ENCODE measurements at places on chromosomes 1 and 21. TPM values are rescaled to one million over a fixed set of nuclear protein-coding genes. Genes with fewer than 3 reads are reported as not detected.

DNA sequence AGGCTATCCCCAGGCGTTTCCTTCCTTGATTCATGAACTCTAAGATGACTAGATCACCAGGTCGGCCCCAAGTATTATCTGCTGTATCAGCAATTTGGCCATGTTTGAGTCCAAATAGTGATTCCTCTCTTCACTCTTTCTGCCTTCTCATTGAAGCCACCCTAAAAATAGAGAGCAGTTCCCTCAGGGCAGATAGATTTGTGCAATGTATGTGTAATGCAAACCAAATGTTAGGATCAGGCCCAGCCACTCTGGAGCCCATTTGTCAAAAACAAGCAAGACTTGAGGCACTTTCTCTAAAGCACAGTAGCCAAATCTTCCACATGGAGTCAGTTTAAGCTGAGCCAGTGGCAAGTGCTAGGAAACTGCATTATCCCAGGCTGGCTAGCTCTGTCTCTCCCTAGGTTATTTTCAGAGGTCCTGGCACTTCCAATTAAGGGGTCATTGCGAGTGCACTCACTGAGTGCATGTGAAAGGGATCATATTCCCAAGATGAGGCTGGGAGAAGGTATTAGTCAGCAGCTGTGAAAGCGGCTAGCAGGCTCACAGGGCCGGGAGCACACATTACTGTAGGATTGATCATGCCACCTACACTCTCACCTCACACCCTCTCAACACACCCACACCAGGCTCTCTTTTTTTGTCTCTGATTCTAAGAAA, 97.9 kb upstream of the RAB3GAP2 start:
- peak; percentile 11 for DNase-seq

- DNase-seq: no peak
Observed at GRCh38 chr21:38985568-38986378, 180.0 kb downstream of the ETS2 start.

- DNase-seq: no peak
Observed at GRCh38 chr1:244205171-244205570, 154.1 kb downstream of the ZBTB18 start.

GRCh38 chr21:42621166-42621818, 32.1 kb upstream of the PDE9A start:
- DNase-seq: no peak

DNA sequence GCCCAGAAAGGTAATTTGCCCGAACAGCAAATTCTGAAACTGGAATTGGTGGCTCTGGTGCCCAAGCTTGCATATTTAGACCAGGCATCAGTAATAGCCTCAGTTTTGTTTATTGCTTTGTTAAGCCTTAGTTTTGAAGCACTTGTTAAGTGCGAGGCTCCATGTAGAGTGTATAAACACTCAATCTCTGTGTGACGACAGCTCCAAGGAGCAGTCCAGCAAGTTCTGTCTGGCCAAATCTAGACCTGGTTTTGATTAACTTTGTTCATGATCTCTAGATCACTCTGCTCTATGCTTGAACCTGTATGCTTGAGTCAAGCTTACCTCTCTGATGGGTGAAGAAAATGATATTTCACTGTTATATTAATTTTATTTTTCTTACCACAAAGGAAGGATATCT, 37.4 kb downstream of the DOP1B start:
- no peak for DNase-seq

DNA sequence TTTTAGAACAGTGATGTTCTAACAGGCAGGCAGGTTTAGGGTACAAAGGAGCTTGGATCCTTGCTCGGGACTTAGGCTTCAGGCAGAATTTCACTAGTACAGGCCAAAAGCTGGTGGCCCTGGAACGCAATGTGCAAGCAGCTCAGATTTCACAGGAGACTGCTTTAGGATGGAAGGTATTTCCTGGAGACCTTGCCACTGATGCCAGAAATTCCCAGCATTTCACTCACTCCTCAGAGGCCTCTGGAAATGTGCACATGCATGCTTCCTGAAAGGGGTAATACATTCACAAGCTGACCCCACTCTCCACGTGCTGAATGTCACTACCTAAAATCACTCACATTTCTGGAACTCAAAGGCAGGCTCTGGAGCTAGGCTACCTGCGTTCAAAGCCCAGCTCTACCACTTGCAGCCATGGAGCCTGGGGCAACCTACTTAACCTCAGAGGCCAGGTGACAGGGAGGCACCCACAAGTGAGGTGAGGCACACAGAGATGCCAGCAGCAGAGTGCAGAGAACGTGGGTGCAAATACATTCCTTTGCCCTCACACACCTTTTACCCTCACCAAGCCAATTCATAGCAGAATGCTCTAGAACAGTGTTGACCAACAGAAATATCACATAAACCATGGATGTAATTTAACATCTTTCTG, 56.5 kb downstream of the CDC7 start:
- no peak for DNase-seq

DCLRE1B gene
- 5.7 TPM for polyA plus RNA-seq

DNA sequence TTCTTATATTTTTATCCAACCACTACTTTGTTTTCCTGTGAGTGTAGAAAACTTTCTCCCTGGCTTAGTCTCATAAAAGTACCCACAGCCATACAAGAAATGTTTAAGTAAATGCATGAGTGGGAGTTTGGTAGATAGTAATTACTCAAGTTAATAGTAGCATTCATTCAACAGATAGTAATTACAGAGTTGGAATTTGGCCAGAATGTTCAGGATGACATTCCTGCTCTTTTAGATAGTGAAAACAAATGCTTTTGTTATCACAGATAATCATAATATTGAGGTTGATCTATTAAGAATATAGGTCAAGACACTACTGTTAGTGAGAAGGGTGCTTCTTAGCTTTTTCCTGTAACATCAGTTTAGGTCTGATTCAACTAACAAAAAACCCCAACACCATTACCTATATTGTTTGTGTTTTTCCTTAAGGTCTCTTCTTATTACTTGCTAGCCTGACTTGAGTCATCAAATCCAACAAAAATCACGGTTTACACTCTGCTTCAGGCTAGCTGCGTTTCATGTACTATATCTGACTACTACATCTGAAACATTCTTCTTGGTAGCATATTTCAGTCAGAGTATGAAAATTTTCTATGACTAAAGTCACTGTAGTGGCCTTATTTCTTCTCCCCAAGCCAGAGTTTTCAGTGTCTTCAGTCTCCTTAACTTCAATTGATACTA, 163.7 kb downstream of the HS2ST1 start:
- no peak for DNase-seq

DNA sequence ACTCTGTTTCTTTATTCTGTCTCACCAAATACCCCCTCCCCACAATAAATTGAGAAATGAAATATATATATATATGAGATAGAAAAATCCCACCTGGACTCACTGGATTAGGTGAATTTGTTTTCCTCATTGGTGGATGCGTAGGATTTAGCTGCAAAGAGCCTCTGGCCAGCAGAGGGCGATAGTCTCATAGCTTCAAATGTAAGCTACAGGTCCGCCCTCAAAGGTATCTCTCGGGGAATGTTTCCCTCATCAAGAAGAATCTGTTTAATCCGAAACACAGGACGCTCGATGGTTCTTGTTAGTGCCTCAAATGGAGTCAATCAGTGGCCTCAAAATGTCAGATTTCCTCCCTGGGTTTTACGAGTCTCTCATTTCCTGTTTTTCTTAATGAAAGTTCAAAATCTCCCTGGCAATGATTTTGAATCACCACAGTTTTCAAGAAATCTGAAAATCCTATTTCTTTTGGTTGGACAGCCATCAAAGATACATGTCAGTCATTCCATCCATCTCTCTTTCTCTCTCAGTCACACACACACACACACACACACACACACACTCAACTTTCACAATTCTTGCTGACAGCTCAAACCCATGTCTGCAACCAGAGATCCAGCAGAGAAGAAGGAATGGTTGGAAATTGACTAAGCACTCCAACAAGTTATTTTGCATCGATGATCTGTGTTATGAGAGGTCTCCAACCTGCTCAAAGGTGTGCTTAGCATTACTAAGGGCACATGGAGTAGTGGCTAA, 13.9 kb upstream of the CAMK1G start:
- peak; percentile 80 for DNase-seq

- no peak for DNase-seq
Observed at GRCh38 chr1:45275054-45275453, 51.6 kb upstream of the HPDL start.

DNA sequence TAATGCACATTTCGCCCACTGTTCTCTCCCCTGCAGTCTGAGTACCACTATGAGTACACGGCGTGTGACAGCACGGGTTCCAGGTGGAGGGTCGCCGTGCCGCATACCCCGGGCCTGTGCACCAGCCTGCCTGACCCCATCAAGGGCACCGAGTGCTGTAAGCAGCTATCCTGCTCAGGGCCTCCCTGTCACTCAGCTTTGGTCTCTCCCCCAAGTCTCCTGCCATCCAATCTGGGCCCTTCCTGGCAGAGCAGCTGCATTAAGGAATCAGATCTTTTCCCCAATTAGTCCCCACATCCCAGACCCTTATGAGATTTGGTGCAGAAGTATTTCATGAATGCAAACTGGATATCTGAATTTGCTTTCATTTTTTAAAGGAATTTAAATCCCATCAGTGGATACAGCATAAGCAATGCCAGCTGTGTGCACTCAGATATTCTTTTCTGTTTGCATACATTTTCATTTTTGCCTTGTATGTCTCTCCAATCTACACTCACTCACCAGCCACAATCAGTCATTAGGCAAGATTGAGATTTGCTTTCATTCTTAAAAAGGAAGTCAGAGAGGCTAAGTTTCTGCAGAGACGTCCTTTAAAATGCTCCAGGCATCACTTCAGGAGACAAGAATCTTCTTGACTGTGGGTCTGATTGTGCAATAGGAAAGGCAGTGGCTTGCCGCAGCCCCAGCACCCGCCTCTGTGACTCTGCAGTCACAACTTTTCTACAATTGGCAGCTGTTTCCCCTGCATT, 48.1 kb downstream of the ELAPOR1 start:
- DNase-seq: no peak

DNA sequence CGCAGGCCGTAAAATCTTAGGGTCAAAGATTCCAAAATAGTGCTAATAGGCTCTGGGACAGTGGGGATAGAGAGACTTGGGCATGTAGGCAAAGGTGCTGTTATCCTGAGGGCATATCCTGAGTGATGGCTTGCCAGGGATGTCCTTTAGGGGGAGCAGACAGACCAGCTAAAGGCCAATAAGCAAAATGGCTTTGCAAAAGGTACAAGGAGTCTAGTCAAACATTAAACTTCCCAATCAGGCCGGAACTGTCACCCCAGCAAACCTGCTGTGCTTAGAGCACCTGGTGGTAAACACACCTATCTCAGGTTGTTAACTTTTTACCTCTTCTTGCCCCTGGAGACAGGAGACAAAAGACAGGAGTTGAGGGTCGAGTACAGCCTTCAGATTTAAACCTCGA, 49.1 kb downstream of the TRABD2B start:
- DNase-seq: peak; percentile 19

DNA sequence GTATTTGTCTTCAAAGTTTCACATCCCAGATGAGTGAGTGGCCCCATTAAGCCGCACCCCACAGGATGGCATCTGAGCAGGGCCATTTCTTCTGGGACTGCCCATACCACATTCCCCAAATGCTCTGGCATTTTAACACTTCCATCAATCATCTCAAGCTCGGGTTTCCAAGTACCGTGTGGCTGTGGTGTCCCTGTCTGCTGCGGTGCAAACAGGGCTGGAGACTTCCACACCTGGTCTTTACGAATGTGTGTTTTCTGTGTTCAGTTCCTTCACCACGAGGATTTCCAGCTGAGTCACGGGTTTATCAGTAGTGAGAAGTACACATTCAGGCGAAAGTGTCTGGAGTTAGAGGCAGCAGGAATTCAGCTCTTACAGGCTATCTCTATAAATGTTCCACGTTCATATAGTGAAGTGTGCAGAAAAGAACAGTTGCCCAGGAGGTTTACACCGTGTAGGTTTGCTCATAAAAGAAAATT, 195.2 kb downstream of the RHOU start:
- no peak for DNase-seq

DNA sequence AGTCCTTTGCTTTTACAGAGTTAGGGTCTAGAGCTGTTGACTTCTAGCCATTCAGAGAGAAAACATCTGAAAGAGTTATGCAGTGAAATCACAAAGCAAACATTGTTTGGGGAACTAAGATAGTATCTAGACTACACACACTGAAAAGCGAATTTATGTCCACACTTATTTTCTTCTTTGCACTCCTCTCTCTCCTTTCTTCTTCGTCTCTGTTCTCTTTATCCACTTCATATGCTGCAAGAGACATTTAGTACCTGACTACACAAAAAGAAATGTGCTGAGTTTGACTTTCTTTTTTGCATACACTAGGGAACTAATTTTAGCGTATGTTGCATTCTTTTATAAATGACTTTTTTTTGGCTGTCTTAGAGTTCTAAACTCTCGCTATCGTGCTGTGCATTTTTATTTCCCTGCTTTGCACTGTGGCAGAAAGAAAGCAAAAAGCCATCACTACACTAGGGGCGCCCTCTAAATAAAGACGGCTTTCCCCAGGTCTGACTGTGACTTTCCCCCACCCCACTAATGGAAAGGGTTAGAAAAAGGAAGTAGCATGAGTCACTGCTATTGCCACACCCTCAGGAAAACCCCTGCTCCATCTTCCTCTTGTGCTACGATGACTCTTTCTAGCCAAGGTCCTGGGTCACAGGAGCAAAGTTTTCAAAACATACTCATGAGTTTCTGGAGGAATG, 65.7 kb downstream of the MAP3K7CL start:
- DNase-seq: peak; percentile 89

- no peak for DNase-seq
Observed at GRCh38 chr1:225152061-225152460, 222.6 kb downstream of the DNAH14 start.

- no peak for DNase-seq
Observed at GRCh38 chr1:206908038-206908437, 10.8 kb downstream of the IL24 start.

DNA sequence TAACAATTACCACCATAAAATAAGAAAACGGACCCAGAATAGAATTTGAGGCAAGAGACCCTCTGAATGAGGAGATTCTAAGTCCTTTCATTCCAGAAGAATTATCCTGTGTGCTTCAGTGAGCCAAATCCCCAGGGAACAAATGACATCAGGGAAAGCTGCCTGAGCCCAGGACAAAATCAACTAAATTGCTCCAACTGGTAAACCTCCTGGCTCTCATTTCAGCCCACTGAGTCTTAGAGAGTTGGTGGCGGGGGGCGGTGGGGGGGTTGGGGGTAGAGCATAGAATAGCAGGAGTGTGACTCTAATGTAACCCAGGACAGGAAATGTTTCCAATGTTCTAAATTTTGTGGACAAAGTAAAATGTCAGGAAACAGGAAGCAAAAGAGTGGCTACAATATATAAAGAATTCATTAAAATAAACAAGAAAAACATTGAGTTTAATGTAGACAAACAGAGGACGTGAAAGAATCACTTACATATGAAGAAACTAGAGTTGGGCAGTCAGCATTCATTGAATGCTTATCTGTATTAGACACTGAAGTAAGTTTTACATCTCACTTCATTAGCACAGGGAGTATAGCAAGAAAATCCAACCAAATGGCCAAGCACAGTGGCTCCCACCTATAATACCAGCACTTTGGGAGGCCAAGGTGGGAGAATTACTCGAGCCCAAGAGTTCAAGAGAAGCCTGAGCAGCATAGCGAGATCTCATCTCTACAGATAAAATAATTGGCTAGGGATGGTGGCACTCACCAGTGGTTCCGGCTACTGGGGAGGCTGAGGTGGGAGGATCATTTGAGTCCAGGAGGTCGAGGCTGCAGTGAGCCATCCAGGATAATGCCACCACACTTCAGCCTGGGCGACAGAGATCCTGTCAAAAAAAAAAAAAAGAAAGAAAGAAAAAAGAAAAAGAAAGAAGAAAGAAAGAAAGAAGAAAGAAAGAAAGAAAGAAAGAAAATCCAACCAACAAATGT, 75.1 kb downstream of the DHRS3 start:
- DNase-seq: no peak
